Heart left ventricle (tissue), 16 donors: ENCODE measurements at places on chromosomes 7 and 10. TPM values are rescaled to one million over a fixed set of nuclear protein-coding genes. Genes with fewer than 3 reads are reported as not detected.

DNA sequence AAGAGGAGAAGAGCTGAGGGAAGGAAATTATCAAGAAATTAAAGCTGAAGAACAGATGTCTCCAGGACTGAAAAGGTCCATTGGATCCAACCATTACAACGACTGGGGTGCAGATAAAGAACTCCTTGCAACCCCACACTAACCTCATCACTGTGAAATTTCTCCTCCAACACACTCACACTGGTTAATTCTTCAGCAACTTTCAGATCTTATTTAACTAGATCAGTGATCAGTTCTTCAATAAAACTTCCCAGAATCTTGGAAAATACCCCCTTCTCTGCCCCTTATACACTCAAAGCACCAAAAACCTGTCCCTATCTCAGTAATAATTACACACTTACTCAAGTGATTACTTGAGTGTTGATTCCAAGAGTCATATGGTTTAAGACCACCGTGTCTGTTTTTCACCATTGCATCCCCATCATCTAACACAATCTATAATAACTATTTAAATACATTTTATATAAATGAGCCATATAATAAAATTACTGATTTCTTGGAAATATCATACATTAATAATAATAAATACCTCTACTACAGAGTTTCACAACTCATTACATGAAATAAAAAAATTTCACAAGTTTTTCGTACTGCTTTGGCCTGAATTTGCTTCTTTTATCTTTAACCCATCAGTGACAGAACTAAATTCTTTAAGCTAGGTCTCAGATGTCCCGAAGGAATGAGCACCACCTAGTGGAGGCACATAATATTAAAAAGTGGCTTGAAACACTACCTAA is 123.7 kb downstream of the MPP7 start:
- peaks cover 12% of the 10 kb centered on the region for H3K4me1 ChIP-seq
- no peak overlapping the region for H3K4me3 ChIP-seq
- no peak overlapping the region for H3K27ac ChIP-seq

GRCh38 chr10:92291921-92292845 is 1.2 kb downstream of the MARCHF5 start:
- H3K27ac ChIP-seq, result peak overlapping the region; percentile 96
- DNase-seq, result peak; percentile 66
- H3K36me3 ChIP-seq, result peaks cover 16% of the 10 kb centered on the region

DNA sequence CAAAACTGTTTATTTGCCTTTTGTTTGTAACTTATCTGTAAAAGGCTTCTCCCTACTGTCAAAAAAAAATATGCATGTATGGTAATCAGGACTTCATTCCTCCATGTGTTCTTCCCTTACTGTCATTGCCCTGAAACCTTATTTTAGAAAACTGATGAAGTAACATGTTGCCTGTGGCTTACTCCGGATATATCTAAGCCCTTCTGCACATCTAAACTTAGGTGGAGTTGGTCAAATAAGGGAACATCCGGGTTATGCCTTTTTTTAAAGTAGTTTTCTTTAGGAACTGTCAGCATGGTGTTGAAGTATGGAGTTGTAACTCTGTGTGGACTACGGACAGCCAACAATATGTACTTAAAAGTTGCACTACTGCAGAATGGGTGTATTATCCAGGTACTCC is 6.2 kb downstream of the SAR1A start:
- peaks cover 56% of the 10 kb centered on the region for H3K4me1 ChIP-seq
- DNase-seq, result no peak
- H3K4me3 ChIP-seq, result no peak overlapping the region
- no peaks in the 10 kb centered on the region for H3K27me3 ChIP-seq

DNA sequence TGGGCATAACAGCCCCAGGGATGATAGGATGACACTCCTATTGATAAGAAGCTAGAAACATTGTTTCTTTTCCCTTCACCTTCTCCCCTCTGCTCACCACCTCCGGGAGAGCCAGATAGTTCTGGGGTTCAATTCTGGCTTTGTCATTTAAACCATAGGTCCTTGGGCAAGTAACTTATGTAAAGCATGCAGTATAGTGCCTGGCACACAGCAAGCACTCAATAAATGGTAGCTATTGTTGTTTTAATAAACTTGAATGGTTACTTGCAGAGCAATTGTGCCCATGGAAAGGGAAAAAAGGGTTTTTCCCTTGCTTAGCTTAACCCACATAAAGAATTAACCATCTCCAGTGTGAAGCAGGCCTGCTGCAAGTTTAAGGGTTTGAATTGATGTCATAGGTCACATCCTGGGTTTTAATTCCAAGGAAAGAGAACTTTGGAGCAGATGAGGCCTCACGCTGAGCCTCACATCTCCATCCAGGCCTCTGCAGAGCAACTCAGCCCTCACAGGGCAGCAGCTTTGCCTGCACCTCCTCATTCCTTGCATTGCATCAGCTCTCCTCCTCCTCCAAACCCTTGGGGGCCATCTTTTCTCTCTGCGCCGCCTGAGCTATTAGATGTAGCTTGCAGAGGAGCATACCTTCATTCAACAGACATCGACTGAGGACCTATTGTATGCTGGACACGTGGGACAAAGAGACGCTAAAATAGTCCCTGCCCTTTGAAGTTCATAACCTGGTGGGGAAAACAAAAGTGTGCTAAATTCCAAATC is 22.9 kb downstream of the ZNF775 start:
- no peaks in the 10 kb centered on the region for H3K36me3 ChIP-seq
- peaks cover 28% of the 10 kb centered on the region for H3K4me1 ChIP-seq
- no peak for DNase-seq
- H3K27me3 ChIP-seq, result no peaks in the 10 kb centered on the region
- no peak overlapping the region for H3K27ac ChIP-seq

- H3K27ac ChIP-seq, result no peak overlapping the region
- no peak overlapping the region for H3K4me3 ChIP-seq
- no peaks in the 10 kb centered on the region for H3K27me3 ChIP-seq
- DNase-seq, result no peak
- H3K4me1 ChIP-seq, result peaks cover 53% of the 10 kb centered on the region
Measured at GRCh38 chr7:90412458-90413184, 9.4 kb downstream of the CLDN12 start.

- peaks cover 48% of the 10 kb centered on the region for H3K36me3 ChIP-seq
- H3K27ac ChIP-seq, result no peak overlapping the region
- no peak for DNase-seq
- no peaks in the 10 kb centered on the region for H3K27me3 ChIP-seq
Measured at GRCh38 chr7:129657363-129657762, 45.8 kb downstream of the NRF1 start.

DNA sequence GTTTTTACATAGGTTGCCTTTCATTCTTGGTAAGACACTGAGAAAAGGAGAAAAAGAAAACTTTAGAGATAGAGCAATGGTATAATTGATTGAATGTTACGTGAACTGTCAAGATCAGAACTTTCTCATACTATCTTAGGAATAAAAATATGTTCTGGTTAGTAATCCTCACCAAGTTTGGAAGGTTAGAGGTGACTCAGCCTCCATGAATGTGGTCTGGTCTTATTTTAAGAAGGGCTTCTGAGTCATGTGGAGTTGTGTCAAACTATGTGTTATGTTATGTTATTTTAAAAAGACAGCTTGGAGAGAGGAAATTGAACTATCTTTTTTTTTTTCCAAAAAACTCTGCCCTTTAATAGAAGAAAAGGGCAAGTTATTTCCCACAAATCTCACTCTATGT is 458.6 kb upstream of the KLF6 start:
- H3K27ac ChIP-seq, result peak overlapping the region; percentile 89
- DNase-seq, result no peak
- H3K36me3 ChIP-seq, result no peaks in the 10 kb centered on the region
- no peaks in the 10 kb centered on the region for H3K27me3 ChIP-seq
- H3K4me1 ChIP-seq, result peaks cover 47% of the 10 kb centered on the region
- peak overlapping the region; percentile 51 for H3K4me3 ChIP-seq

DNA sequence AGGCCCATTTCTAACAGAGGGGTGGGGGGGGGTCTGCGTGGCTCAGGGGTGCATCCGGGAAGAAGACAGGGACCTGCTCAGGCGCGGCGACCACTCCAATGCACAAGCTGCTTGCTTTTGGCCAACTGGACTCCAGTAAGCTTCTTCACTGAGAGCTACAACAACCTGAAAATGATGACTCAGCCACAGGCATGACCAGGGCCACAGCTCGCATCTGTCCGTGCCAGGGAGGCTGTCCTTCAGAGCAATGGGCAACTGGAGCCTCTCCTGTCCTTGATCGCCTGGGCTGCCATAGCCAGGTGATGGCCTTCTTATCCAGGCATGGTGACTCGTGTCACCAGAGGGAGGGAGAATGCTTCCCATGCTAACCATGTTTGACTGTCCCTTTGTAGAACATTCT is 81.6 kb upstream of the RNF32 start:
- no peaks in the 10 kb centered on the region for H3K36me3 ChIP-seq
- no peaks in the 10 kb centered on the region for H3K4me1 ChIP-seq
- no peaks in the 10 kb centered on the region for H3K27me3 ChIP-seq
- DNase-seq, result no peak
- no peak overlapping the region for H3K27ac ChIP-seq
- no peak overlapping the region for H3K4me3 ChIP-seq

Gene ACTR3C
- total RNA-seq, result 5.9 TPM

- H3K27ac ChIP-seq, result no peak overlapping the region
- H3K36me3 ChIP-seq, result no peaks in the 10 kb centered on the region
- DNase-seq, result no peak
- H3K4me1 ChIP-seq, result no peaks in the 10 kb centered on the region
- H3K27me3 ChIP-seq, result no peaks in the 10 kb centered on the region
Measured at GRCh38 chr7:118898284-118898683, 673.8 kb downstream of the ANKRD7 start.

GRCh38 chr10:122163174-122164022 is 107.7 kb upstream of the BTBD16 start:
- no peak overlapping the region for H3K27ac ChIP-seq
- peaks cover 13% of the 10 kb centered on the region for H3K36me3 ChIP-seq
- no peaks in the 10 kb centered on the region for H3K27me3 ChIP-seq
- no peak for DNase-seq
- no peak overlapping the region for H3K4me3 ChIP-seq

DNA sequence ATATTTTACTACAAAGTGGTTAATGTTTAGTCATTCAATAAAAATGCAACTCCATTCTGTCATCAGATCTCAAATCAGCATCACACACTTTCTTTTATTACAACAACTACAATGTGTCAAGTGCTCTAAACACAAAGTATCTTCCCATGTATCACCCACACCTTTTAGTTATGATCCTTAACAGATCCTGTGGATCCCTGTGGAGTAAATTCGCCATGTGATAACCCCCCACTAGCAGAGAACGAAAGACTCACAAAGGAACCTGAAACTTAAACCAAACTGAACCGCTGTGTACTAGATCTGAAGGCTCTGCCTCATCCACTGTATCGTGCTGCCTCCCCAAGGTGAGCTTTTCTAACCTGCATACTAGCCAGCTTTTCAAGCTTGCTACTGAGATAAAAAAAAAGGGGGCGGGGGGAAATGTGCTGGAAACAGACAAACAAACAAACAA is 1.7 kb downstream of the DPY19L1 start:
- peaks cover 4% of the 10 kb centered on the region for H3K4me1 ChIP-seq
- peak overlapping the region; percentile 76 for H3K4me3 ChIP-seq
- no peaks in the 10 kb centered on the region for H3K36me3 ChIP-seq
- H3K27ac ChIP-seq, result no peak overlapping the region
- H3K27me3 ChIP-seq, result no peaks in the 10 kb centered on the region

DNA sequence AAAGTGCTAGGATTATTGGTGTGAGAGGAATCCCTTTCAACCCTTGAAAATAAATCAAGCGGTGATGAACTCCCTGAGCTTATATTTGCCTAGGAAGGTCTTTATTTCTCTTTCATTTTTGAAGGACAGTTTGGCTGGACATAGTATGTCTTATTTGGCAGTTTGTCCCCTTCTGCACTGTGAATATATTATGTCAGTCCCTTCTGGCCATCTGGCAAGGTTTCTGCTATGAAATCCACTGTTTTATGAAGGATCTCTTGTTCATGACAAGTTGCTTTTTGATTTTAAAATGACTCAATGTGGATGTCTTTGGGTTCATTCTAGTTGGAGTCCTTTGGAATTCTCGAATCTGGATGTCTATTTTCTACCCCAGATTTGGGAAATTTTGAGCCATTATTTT is 21.7 kb upstream of the MCM10 start:
- H3K27ac ChIP-seq, result no peak overlapping the region
- no peaks in the 10 kb centered on the region for H3K4me1 ChIP-seq
- H3K27me3 ChIP-seq, result no peaks in the 10 kb centered on the region
- no peaks in the 10 kb centered on the region for H3K36me3 ChIP-seq
- H3K4me3 ChIP-seq, result no peak overlapping the region

Gene MAPK8
- 27.7 TPM for total RNA-seq

Gene KCP
- total RNA-seq, result 0.14 TPM

DNA sequence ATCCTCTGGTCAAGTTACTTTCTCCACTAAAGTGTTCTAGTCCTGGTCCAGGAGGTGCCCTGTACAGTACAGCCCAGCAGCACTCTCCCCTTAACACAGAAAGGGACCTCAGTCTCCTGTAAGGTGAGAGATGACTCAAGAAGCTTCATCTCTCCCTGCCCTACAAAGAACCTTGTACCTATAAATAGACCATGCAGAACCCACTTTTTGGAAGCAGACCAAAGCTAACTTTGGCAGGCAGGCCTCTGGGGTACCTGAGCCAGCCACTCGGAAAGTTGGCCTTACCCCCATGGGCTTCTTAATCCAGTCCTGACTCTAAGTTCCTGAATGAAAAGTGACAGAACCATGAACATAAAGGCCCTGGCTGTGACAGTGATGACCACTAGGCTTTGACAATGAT is 454.8 kb downstream of the KCNMA1 start:
- H3K4me1 ChIP-seq, result no peaks in the 10 kb centered on the region
- no peaks in the 10 kb centered on the region for H3K27me3 ChIP-seq
- H3K36me3 ChIP-seq, result no peaks in the 10 kb centered on the region

DNA sequence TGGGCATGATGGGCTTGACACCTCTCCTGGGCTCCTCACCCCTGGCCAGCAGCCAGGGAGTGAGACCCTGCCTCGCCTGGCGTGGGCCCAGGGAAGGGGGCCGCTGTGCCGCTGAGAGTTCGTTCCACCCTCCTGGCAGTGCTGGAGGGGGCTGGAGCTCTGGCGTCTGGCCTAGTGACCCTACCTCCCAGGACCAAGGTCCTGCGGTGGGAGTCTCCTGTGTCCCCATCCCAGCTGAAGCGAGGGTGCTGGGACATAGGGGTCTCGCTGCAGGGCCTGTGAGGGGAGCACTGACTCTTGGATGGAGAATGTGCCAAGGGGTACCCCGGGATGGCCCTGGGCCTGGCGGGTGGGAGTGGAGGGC is 1.2 kb downstream of the GTF2IRD1 start:
- DNase-seq, result no peak
- H3K4me3 ChIP-seq, result peak overlapping the region; percentile 66
- peak overlapping the region; percentile 80 for H3K27ac ChIP-seq
- no peaks in the 10 kb centered on the region for H3K36me3 ChIP-seq
- H3K27me3 ChIP-seq, result peaks cover 3% of the 10 kb centered on the region

DNA sequence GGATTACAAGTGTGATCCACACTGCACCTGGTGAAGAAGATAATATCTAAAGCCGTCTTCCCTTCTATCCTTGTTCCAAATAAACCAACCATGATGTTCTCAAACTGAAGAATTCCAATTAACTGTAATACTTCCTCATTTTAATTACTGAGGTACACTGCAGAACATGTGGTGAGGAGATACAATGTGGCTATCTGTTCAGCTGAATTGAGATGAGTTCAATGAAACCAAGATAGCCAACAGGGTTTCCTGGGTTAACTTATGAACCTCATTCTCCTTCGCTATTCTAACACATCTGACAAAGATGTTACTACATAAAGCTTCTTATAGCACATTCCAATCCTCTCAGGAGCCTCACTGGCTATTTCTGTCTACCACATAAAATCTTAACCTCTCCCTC is 75.5 kb downstream of the RAPGEF5 start:
- no peaks in the 10 kb centered on the region for H3K36me3 ChIP-seq
- H3K27me3 ChIP-seq, result no peaks in the 10 kb centered on the region
- no peak for DNase-seq
- H3K4me3 ChIP-seq, result no peak overlapping the region
- H3K4me1 ChIP-seq, result no peaks in the 10 kb centered on the region
- no peak overlapping the region for H3K27ac ChIP-seq
